ENCODE measurements at places on chromosomes 5 and 9.

GRCh38 chr5:173592050-173592669 is 24.3 kb downstream of the BOD1 start:
- no peak for DNase-seq

- no peak for DNase-seq
Measured at GRCh38 chr5:179766021-179766725, 27.6 kb upstream of the LTC4S start.

DNA sequence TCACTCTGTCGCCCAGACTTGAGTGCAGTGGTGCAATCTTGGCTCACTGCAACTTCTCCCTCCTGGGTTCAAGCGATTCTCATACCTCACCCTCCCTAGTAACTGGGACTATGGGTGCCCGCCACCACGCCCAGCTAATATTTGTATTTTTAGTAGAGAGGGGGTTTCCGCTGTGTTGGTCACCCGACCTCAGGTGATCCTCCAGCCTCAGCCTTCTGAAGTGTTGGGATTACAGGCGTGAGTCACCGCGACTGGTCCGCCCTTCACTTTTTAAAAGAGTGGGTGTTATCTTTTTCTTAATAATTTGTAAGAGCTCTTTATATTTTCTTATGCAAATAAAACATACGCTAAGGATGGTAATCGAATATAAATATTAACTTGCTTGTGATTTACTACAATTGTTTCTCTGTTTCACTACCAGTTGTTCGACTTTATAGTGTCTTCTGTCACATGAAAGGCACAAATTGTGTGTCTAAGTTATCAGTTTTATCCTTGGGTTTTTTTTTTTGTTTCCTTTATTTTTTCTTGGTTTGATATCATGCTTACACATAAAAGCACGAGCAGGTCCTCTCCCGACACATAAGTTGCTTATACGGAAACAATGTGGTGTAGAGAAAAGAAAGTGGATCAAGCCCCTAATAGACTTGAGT is 1.9 kb upstream of the GPBP1 start:
- no peak for DNase-seq

DNA sequence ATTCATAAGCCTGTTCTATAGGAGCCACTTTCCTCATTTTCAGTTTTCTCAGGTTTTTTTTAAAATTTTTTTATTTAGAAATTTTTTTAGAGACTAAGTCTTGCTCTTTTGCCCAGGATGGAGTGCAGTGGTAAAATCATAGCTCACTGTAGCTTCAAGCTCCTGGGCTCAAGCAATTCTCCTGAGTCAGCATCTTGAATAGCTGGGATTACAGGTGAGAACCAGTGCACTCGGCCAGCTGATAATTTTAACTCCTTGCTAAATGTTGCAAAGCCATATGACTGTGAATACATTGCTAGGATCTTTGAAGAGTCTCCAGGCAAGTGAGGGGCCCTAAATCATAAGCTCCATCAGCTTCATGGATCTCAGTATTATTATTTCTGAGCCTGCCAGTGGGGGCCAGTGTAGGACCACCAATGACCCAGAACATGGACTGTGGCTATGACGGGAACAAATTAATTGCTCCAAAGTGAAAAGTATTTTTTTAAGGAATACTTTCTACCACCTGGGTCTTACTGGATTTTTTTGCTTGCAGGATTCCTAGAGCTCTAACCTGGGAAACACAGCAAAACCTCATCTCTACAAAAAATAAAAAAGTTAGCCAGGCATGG is 5.7 kb upstream of the GAPVD1 start:
- DNase-seq = peak; percentile 54

DNA sequence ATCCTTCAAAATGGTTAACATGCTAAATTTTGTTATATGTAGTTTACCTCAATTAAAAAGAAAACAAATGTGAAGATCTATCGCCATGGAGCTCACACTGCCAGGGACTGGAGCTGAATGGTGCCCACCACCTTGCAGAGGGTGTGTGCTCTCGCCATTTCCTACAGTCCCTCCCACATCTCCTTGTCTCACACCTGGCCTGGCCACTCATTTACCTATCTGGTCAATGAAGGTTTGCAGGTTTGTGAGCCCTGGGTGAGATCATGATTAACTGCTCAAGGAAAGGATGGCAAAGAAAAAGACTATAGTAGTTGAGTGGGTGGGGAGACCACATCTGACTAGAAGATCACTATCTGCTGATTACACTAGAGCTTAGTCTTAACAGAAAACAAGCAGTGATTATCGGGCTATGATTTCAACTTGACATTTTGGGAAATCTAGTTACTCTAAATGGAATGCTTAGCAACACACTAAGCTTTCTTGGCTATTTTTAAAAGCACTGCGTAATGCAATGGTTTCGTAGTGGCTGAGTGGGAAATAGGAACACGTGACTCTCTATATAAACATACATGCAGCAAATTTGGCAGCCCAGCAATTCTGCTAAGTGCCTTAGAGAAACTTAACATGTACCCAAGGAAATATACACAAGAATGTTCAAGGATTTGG is 27.3 kb downstream of the PUM3 start:
- DNase-seq = no peak

- no peak for DNase-seq
Measured at GRCh38 chr5:130111746-130112145, 207.5 kb downstream of the CHSY3 start.

- peak; percentile 67 for DNase-seq
Measured at GRCh38 chr9:88781628-88782391, 209.5 kb upstream of the S1PR3 start.

DNA sequence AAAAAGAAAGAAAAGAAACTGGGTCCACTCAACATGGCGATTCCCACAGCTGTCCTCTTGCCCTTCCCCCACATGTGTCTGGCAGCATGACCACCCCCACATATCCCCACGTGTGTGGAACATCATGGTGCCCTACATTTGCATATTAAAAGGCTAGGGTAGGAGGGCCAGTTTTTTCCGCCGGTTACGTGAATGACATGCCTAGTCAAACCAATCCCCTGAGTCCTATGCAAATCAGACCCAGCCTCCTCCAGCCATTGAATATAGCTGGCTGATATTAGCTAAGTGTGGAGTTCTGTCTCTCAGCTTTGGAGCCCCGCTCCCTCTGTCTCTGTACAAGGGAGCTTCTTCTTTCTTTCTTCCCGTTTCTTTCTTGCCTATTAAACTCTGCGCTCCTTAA is 33.0 kb upstream of the CCDC112 start:
- DNase-seq = peak; percentile 63

GRCh38 chr5:41507501-41507900 is 2.9 kb downstream of the PLCXD3 start:
- no peak for DNase-seq

DNA sequence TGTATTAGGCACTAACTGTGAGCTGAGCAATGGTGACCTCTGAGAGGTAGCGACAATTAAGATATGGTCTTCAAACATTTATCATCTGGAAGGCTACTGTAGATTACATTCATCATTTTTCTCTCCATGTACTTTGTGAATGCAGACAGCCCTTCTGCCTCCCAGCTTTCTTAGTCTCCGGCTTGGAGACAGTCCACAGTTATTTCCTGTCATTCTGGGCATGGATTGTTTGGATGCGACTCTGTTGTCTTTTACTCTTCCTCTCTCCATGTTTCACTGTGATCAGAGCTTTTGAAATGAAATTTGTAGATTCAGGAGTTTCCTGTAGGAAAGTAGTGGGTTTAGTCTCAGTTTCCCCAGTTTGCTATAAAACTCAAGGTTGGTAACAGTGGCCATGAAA is 20.5 kb downstream of the DMRT2 start:
- DNase-seq = no peak

GRCh38 chr5:158027806-158028775 is 169.1 kb upstream of the CLINT1 start:
- no peak for DNase-seq

DNA sequence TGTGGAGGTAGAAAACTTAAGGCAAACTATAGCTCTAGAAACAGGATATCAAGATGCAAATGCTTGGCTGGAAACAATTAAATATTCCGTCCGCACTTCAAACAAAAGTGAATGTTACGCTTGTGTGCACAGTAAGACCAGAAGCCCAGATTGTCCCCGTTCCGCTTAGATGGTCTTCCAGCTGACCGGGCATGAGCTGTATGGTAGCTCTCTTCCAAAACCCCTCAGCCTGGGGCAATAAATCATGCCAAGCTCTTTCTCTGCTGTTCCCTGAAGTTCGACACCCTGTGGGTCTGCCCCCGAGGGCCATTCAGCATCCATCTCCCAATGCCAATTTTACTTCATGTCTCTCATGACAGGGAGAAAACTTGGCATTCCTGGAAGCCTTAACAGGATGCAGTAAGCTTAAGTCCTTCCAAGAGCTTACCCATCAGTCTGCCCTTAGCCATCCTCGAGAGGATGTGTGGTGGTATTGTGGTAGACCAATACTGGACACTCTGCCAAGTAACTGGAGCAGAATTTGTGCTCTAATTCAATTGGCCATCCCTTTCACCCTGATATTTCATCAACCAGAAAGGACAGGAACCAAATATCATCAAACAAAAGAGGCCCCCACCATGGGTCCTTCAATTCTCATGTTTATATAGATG is 70.7 kb upstream of the RANBP6 start:
- DNase-seq = peak; percentile 2

DNA sequence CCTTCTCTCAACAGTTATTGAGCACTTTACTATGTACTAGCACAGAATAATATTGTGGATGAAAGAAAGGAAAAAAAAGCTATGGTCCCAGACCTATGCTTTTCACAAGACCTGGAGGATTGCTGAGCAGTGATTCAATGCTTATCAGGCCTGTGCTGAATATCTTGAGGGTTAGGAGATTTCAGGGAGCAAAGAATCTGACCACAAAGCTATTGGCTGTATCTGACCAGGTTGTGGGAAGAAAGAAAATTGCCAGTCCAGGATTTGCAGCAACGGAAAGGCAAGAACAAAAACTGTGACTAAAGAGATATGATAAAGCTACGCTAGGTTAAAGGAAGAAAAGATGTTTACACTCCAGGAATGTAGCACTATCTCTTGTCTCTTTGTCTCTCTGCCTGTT is 14.9 kb upstream of the MACIR start:
- DNase-seq = no peak

DNA sequence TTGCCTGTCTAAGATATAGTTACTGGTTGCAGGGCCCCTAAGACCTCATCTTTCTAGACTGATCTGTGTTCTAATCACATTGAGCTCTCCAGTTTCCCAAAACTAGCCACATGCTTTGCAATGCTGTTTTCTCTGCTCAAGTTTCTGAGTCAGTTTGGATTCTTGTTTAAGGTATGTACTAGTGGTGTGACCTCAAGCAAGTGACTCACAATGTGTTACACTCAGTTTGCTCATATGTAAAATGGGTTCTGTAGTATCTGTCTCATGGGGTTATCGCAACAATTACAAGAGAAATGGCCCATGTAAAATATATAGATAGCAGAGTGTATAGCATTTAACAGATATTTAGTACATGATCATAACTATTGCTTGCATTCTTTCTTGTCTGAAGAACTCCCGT is 153.1 kb upstream of the ELL2 start:
- DNase-seq = no peak

DNA sequence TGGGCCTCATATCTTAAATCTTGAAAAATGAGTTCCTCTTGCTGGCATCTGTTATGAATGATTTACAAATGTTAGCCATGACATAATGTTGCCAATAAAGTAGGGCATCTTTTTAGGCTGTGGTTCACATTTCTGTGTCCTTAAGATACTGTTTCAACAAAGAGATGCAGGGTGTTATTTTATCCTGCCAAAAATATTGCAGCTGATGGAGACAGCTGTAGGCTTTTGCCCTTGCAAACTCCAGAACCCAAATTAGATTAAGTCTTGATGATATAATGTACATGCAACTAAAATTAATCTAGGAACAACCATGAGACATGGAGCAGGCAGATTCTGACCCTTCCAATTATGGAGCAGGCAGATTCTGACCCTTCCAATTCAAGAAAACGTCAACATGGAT is 228.2 kb upstream of the GRIN3A start:
- DNase-seq = no peak

DNA sequence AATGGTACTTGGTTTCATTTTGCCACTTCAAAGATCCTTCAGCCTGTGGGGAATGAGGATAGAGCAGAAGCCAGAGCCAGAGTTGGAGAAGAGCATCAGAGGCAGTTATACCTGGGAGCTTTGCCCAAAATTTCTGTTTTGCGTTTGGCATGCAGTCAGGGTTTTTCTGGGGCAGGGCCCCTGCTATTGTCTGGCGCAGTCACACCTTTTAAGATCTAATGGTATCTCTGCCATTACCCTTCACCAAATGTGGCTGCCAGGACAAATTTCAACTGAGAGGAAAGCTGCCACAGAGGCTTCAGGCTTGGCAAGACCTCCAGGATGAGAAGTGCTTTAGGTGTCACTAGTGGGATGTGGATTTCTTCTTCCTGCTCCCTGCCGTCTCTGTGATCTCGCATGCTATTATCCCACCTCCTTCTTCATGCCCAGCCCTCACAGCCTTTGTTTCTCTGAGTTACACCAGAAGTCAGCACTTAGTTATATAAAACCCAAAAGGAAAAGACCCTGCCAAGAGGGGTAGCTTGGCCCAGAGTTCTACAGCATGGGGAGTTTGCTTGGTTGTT is 357.0 kb downstream of the TLE4 start:
- no peak for DNase-seq

DNA sequence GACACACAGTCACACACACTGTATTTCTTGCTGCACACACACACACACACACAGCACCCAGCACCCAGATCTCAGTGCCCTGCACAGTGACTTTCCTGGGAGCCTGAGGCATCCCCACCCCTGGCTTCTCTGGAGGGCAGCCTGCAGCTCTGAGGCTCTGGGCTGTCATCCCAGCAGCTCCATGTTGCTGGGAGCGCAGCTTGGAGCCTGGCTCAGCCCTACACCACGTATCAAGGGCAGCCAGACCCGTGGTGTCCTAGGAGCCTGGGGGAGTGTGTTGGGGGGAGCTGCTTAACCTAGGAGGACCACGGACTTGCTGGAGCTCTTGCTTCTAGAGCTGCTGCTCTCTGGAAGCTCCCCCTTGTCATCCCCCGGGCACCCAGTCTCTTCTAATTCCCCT is 5.2 kb downstream of the IER5L start:
- DNase-seq = no peak

GRCh38 chr5:150611026-150611425 is 29.4 kb upstream of the SYNPO start:
- DNase-seq = no peak

DNA sequence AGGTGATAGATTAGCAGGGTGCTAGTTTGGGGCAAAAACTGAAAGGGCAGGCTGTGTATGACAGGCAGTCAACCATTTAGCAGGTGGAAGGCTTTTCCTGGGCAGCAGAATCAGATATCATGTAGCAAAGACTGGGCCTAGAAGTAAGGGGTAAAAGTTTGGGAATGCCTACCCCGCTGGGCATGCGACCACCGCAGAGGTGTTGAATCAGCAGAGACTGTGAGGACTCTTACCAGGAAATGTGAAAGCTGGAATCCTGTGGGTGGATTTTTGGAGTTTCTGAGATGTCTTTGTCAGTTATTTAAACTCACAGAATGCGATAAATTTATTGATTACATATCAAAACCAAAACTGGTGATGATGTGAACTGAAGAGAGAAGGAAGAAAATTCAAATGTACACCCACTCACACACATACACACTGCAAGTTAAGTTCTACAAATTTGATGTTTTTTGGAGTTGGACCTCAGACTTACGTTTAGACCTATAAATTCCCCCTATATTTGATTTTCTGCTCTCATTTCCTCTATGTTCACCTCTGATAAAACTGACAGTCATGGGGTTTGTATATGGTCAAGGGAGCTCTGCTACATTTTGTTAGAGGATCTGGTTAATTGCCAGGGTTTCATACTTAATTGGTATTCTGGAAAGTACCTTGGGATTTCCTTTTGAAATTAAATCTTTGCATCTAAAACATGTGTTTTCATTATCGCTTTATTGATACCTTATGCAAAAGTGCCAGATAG is 333.6 kb downstream of the CSNK1G3 start:
- no peak for DNase-seq
